ENCODE measurements at places on chromosomes 5 and 9.

DNA sequence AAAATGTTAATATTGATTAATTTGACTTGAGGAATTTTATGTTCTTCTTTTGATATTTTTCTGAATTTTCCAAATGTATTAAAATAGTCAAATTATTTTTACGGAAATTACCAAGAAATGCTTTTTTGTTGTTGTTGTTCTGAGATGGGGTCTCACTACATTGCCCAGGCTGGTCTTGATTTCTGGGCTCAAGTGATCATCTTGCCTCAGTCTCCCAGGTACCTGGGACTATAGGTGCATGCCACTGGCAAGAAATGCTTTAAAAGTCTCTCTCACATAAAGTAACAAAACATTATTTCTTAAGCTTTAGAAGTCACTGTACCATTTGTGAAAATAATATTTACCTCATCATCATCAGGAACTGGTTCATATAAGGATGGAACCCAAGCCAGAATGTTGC lies 43.0 kb upstream of the ELOVL7 start:
- DNase-seq, result no peak

DNA sequence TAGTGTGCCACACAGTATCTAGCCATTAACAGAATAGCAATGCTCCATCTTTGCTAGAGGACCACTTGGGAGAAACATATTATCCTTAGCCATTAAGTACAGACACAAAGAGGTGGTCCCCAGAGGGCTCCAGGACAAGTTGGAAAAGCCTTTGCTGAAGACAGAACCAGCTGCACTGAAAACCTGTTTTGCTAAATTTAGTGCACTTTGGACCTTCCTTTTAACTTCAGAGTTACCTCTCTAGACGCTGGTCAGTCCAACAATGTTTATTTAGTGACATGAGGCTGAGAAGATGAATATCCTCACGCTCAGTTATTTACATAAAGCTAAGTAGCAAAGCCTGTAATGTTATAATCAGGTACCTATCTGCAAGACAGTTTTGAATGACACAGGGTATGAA lies 265.0 kb upstream of the ZNF608 start:
- no peak for DNase-seq

GRCh38 chr5:5040712-5041111 lies 99.4 kb upstream of the ADAMTS16 start:
- DNase-seq, result no peak

DNA sequence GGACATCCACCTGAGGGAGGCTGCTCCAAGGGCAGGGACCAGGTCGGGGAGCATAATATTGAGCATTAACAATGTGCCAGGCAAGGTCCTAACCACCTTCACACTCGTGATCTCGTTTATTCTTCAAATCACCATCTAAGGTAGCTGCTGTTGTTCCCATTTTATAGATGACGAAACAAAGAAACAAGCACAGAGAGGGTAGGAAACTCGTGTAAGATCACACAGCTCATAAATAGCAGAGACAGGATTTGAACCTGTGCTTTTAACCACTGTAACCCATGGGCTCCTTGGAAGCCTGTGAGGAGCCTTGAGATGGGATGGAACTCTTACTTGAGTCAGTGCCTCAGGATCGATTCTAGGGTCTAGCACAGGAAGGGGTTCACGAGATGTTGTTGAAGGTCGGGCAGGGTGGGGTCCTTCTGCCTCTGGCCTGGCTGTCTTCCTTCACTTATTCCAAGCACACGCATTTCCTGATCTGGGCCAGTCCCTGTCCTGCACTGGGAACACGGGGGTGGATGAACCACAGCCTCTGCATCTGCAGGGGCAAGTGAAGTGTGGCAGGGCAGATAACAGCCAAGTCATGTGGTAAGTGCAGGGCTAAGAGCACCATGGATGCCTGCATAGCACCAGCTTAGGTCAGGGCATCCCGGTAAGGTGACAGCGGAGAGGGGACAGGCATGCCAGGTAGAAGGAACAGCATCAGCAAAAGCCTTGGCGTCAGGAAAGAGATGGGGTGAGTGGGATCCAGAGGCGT lies 188.1 kb downstream of the MELK start:
- no peak for DNase-seq
